ENCODE measurements at places on chromosomes 11 and 22.

GRCh38 chr22:17726006-17726927 is 48.0 kb downstream of the BID start:
- no peak for DNase-seq

DNA sequence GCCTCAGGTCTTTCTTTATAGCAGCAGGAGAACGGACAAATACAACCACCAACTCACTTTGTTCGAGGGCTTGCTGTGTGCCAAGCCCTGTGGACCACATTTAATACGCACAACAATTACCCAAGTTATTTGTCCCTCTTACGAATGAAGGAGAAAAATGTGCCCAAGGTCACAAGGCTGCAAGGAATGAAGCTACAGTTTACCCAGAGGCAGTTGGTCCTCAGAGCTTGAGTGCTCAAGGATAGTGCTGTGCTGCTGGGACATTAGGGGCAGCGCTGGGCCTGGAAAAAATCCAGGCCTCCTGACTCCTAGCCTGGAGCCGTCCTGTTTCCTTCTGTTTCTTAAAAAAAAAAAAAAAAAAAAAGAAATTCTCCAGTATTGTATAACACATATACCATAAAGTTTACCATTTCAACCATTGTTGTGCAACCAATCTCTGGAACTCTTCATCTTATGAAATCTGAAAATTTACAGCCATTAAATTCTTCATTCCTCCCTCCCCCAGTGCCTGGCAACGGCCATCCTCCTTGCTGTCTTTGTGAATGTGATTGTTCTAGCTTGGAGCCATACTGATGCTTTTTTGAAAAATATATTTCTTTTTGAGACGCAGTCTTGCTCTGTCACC is 1.0 kb upstream of the C11orf86 start:
- no peak for DNase-seq

DNA sequence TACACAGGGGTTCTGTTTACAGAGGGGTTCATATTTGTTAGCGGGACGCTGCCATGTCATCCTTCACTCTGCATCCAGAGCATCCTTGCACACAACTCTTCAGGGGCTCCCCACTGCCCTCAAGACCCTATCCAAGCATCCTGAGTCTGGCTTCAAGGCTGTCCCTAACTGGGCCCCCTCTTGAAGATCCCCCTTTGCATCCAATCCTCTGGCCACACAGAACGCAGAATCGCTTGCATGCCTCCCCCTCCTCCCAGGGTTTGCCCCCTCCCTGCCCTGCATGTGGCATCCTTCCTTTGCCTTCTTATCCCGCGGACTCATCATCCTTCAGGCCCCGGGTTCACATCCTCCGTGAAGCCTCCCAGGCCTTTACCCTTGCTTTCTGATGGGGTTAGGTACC is 18.6 kb downstream of the C1QTNF6 start:
- DNase-seq = no peak

GRCh38 chr11:118918128-118918685 is 7.5 kb downstream of the BCL9L start:
- peak; percentile 27 for DNase-seq

DNA sequence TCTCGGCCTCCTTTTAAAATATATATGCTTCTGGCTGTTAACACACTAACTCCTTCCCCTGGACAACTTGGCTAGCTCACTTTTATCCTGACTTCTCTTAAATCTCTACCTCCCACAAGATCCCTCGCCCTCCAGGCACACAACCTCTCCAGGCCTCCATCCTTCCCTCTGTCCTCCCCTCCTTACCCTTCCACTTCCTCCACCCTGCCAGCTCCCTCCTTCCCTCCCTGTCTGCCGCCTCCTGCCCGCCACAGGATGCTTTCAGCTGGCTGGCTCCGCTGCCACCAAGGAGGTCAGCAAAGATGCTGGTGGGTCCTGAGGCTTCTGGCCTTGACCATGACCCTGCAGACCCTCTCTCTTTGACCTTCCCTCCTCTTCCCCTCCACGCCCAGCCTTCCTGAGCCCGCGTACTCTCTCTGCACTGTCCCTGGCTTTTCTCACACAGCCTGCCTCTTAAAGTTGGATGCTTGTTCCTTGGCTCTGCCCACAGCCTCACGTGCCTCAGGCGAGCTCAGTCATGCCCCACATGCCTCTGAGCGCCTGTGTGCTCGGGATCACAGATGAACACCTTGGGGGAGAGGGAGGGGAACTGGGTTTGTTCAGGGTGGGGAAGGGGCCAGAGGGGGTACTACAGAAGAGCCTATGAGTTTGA is 6.7 kb downstream of the NFAM1 start:
- no peak for DNase-seq

GRCh38 chr22:35893698-35894097 is 134.9 kb downstream of the RBFOX2 start:
- DNase-seq = no peak

DNA sequence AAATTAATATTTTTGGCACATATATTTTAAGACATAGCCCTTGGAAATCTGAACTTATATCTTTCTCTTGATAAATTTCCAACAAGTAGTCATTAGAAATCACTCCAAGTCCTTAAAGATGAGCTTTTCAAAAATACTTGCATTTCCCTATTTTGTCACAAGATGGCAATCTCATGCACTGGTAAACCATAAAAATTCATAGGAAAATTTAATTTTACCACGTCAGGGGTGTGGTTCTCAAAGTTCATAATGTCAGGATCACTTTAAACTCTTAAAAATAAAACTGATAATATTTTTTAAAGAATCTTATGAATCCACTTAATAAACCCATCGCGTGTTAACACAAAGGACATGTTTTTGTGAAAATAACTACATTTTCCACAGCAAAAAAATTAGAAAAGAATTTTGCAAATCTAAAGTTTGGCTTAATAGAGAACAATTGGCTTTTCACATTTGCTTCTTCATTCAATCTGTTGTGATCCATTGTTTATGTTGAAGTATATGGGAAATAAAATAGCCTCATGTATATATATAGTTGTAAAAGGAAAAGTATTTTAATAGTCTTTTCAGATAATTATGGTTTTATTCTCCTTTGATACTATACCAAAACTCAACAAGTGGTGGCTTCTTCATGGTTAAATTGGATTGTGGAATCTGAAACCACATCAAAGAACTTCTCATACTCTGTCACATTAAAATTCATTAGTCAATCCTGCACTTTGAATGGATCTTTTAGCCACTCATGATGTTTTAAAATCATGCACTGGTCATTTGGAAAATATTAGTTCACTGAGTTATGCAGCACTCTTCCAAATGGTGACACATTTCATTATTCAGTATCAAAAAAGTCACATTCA is 169.1 kb downstream of the CADM1 start:
- DNase-seq = no peak

DNA sequence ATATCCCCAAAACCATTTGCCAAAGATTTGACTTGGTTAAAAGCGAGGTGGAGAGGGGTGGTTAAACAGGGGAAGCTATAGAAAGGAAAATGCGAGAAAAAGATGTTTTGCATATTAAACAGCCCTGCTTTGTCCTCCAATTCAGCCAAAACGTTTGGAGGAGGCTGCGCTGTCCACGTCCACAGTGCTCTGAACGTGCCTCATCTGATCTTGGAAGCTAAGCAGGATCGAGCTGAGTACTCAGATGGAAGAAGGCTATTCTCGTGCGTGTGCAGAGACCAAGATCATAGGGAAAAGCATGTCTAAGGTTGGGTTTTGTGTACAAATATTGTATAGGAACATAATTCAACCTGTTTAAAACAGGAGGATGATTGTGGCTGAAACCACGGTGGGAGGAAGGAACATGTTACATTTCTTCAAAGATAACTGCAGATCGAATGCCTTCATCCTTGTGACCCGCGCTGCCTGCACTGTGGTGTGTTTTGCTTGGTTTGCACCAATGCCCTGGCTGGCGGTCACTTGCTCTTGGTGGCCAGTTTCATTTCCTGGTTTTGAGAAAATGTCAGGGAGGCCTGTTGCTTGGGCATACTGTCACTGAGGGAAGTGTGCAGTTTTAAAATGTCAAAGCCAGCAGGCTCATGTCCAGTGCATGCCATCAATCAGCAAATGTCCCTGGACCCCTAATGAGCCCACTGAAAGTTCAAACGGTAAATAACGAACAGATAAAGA is 40.4 kb downstream of the FLI1 start:
- no peak for DNase-seq

GRCh38 chr11:84800755-84801346 is 826.3 kb downstream of the DLG2 start:
- no peak for DNase-seq

GRCh38 chr22:17472932-17473331 is 90.4 kb upstream of the SLC25A18 start:
- DNase-seq = no peak

GRCh38 chr11:133382131-133382812 is 150.0 kb downstream of the OPCML start:
- no peak for DNase-seq

DNA sequence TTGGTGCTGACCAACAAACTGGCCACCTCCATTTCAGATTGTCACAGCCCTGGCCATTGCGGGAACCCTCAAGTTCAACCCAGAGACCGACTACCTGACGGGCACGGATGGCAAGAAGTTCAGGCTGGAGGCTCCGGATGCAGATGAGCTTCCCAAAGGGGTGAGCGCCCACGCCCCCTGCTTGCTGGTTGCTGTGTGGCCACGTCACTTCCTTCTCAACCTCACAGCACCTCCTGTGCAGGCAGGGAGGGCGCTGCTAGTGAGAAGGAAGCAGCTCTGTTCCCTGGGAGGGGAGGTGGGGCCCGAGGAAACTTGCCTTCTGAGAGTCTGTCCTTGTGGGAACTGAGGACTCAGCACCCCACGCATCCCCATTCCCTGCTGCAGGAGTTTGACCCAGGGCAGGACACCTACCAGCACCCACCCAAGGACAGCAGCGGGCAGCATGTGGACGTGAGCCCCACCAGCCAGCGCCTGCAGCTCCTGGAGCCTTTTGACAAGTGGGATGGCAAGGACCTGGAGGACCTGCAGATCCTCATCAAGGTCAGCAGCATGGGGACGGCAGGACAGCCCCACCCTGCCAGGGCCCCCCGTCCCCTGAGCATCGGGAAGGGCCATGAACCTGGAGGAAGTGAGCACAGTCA is 19.3 kb downstream of the POLR3H start:
- no peak for DNase-seq

GRCh38 chr22:47748271-47748670 is 985.8 kb downstream of the TBC1D22A start:
- no peak for DNase-seq

GRCh38 chr11:11733246-11733747 is 108.5 kb upstream of the USP47 start:
- no peak for DNase-seq

GRCh38 chr22:36700711-36701670 is 2.6 kb downstream of the CACNG2 start:
- no peak for DNase-seq

- DNase-seq = no peak
These were observed 15.2 kb upstream of the FCHSD2 start for GRCh38 chr11:73157101-73158010.

DNA sequence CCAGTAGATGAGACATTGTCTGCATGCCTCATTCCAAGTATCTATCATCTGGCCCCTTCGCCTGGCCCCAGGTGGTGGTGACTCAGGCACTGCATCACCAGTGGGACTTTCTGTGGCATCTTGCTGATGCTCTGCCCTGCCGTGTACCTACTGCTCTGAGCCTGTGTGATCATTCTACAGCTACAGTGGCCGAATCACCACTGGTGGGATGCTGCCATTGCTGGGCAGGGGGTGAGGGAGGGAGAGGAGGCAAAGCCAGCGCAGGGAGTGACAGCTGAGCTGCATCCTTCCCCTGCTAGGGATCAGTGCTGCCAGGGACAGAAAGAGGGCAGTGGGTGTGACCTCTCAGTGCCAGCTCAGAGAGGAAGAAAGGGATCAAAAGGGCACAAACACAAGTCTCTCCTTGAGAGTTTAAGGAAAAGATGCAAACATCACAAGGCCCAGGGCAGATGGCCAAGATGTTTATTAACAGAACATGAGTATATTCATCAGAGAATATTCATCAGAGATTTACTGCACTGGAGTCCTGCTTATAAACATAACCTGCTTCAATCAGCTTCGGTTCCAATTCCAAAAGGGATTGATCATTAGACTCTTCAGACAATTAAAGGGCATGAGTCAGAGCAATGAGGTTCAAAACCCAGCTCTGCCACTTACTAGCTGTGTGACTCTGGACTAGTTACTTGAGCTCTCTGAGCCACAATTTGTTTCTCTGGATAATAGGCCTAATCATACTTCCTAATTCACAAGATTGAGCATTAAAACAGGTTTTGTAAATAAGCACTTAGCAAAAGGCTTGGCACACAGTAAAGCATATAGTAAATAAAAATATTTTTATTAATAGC is 109.8 kb downstream of the NAT10 start:
- DNase-seq = no peak

DNA sequence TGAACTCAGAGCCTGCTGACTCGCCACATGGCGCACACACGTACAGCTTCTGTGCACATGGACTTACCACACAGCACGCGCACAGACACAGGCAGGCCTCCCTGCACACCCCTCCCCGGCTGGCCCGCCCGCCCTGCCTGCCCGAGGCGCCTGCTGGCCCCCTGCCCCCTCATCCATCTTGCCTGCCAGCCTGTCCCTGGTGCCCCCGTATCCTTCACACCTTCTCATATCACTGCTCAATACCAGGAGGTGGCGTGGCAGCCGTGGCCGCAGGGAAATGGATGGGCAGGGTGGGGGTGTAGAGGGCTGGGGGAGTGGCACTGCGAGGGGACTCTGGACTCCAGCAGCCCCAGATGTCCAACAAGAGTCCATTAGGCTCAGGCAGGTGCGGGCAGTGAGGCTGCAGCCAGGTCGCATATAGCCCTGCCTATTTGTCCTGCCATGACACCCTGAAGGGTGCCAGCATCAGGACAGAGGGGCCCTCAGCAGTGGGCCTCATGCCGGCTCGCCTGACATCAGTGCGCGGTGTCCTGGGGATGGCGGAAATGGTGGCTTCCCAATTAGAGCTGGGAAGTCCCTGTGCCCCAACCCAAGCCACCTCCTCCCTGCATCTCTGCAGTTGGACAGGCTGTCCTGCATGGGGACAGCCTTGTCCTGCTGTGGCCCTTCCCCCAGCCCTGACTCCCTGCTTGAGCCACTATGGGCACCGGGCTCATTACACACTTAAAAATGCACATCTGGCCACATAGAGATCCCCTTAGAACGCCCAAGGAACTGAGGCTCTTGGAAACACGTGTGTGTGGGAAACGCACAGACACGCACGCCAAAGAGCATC is 2.0 kb upstream of the TBX10 start:
- DNase-seq = no peak
